NCI-H1436 (cell line): ENCODE measurements at places on chromosomes 16 and 17.

- DNase-seq: no peak
Observed at GRCh38 chr17:17934806-17935205, 37.4 kb downstream of the TOM1L2 start.

DNA sequence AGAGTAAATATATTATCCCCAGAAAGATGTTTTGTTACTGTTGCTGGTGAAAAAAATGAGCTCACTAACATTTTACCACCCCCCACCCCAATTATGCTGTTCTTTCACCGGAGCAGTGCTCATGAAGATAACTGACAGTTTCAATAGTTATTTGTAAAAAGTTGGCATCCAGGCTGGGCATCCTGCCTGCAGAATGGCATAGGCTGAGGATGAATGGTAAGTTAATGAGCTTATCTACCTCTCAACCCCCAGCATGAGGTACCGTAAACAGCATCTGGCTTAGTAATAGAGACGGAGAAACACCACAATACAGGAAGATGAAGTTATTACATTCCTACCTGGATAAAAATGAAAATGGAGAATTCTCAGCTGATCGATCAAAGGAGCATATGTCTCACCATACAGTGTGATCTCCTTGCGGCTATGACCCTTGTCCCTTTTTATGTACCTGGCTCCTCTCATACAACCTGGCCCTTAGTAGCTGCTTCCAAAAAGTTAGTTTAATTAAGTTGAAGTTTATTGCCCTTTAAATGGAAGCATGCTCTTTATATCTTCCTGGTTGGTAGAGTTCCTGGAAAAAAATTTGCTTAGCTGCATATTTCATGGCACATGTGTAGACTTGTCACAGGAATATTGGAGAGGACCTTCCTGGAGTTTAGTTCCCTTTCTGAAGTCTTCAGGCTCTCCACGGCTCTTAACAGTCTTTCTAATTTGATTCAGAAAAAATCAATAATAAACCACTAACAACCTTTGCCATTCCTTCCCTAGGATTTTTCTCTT lies 61.2 kb upstream of the MPHOSPH6 start:
- no peak for DNase-seq

GRCh38 chr17:70956726-70957125 lies 787.4 kb downstream of the KCNJ2 start:
- DNase-seq: no peak

- no peak for DNase-seq
Observed at GRCh38 chr17:59332749-59333377, 1.4 kb downstream of the YPEL2 start.

DNA sequence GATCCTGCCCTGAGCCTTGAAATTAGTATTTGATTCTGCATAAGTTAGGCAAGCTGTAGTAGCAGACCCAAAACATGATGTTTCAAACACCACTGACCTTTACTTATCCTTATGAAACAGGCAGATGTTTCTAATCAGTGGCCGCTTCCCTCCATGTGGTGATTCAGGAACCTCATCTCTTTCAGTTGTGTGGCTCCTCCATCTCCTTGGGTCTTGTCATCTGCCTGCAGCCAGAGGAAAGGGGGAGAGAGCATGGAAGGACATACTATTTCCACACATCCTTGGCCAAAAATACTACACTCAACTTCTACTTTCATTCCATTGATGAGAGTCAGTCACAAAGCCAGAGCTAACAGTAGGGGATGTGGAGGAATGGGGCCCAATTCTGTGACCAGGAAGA lies 41.6 kb upstream of the IRX6 start:
- no peak for DNase-seq

DNA sequence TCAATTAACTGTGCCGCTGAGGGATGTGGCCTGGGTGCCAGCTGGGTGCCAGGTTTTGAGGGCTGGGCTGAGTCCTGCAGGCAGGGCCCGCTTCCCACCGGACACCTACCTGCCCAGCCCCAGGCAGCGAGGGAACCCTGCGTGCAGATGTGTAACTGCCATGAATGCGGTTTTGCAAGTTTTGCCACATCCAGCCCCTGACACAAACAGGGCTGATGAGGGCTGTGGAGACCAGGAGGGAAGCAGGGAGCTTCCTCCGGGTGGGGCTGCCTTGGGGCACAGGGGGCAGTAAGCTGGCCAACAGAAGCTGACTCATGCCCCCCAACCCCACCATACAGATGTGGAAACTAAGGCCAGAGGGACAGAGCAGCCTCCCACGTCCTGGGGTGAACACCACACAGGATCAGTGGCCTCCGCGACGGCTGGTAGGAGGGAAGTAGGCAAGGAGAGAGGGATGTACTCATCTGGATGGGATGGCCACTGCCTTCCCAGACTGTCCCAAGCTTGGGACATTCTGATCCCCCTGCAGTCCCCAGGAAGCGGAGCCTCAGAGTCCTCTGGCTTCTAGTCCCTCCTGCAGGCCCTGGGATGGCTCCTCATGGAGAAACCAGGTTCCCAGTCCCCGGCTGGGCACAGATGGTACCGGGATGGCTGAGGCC lies 1.6 kb downstream of the UBALD1 start:
- no peak for DNase-seq

GRCh38 chr17:72501404-72502370 lies 380.9 kb downstream of the SOX9 start:
- DNase-seq: no peak

GRCh38 chr17:78644224-78644623 lies 67.0 kb upstream of the DNAH17 start:
- DNase-seq: no peak

- no peak for DNase-seq
Observed at GRCh38 chr17:32279891-32280716, 14.5 kb downstream of the RHBDL3 start.

DNA sequence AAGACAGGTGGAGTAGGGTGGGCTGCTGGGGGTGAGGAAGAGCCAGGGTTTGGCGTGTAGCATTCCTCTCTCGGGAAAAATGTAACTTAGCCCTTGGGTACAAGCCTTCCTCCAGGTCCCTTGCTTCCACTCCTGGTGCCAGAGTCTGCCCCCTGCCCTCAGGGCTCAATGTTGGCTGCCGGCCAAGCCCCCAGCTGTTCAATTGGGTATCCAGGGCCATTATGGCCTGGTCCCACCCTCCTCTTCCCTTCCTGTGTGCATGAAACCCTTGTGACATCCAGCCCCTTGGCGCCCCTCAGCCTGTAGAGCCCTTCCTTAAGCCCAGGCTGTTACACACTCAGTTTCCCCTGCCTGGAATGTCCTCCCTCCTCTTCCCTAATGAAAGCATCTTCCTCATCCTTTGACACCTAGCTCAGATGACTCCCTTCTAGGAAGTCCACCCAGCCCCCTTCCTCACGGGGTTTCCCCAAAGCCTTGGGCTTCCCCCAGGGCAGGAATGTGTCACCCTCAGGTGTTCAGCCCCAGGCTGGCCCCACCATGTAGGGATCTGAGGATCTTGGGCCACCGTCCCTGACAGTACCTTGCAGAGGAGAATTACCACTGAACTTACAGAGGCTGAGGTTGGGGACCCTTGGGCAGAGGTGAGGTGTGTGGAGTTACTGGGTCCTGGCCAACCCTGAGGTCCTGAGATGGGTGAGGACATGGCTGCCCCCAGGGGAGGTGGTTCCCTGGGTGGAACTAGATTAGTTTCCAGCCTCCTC lies 30.0 kb downstream of the B9D1 start:
- no peak for DNase-seq

- no peak for DNase-seq
Observed at GRCh38 chr16:57316390-57317017, 32.0 kb upstream of the PLLP start.

DNA sequence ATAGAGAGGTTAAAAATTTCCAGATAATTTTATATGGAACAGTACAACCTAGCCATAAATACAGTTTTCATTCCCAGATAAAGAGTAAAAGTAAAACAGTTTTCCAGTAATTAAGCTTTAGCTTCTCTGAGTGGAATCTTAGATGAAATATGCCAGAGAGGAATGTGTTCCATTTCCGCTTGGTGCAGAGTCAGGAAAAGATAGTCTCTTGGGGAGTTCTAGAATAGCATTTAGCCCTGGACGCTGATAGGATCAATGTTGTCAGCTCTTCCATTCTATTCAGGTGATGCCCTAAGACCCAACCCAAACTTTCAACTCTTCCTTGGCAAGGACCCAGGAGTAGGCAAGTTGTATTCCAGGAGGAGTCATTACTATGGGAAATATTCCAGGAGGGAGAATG lies 30.9 kb upstream of the ABCA3 start:
- DNase-seq: no peak

DNA sequence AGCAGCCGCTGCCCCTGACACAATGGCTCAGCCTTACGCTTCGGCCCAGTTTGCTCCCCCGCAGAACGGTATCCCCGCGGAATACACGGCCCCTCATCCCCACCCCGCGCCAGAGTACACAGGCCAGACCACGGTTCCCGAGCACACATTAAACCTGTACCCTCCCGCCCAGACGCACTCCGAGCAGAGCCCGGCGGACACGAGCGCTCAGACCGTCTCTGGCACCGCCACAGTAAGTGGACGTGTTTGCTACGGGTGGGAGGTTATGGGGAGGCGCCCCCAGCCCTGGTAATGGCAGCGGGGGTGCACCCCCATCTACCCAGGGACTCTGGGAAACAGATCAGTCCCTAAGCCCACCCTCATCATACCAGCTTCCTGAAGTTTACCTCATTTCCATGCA lies 185.5 kb downstream of the RBFOX1 start:
- DNase-seq: no peak

DNA sequence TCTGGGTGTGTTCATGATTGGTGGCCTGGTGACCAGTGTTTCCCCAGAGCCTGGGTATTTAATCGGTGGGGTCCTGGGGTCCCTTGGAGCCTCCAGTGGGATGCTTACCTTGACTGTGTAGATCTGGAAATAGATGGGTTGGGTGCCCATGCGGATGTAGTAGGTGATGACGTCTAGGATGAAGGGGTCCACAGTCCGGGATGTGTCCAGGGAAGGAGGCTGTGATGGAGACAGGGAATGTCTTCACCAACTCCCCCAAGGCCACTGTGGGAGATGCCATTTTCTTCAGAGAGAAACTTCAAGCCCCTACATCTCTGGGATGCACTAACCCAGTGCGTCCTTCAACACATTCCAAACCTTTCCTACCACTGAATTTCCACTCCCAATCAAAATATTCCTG lies 24.1 kb upstream of the MFSD6L start:
- no peak for DNase-seq

GRCh38 chr17:13320046-13320785 lies 281.5 kb downstream of the HS3ST3A1 start:
- no peak for DNase-seq

DNA sequence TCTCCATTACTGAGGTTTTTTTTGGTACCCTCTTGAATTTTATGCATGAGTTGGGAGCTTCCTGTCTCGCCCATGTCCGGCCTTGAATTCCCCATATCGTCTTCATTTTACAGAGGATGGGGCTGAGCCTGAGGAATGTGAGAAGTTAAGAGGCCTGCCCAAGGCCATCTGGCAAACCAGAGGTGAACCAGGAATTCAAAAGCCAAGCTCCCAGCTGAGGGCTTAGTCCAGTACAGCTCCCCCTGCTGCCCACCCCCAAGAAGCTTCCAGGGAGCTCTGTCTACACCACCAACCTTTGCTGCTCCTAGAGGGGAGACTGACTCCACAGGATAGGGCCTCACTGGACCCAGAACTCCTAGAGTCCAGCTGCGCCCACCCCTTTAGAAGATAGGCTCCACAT lies 20.7 kb upstream of the C16orf78 start:
- no peak for DNase-seq

GRCh38 chr17:17924857-17925250 lies 47.3 kb downstream of the TOM1L2 start:
- no peak for DNase-seq

DNA sequence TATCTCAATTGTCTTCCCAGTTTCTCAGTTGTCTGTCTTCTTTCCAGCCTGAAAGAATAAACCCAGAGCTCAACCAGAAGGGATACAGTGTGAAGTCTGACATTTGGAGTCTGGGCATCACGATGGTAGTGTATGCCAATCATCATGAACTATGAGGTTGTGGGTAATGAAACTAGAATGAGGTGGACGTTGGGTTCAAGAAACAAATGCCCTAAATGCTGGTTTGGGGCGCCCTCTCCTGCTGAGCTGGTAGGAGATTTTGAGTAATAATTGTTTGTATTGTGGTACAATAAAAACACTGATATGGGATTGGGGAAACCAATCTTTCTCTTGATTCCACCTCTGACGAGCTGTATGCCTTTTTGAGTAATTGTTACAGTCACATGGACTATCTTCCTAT lies 110.4 kb downstream of the MAP2K6 start:
- DNase-seq: no peak

- DNase-seq: no peak
Observed at GRCh38 chr17:79463421-79464317, 147.2 kb downstream of the RBFOX3 start.

- peak; percentile 55 for DNase-seq
Observed at GRCh38 chr16:78523212-78523985, 423.9 kb downstream of the WWOX start.
